ENCODE measurements at places on chromosomes 12 and 14.

DNA sequence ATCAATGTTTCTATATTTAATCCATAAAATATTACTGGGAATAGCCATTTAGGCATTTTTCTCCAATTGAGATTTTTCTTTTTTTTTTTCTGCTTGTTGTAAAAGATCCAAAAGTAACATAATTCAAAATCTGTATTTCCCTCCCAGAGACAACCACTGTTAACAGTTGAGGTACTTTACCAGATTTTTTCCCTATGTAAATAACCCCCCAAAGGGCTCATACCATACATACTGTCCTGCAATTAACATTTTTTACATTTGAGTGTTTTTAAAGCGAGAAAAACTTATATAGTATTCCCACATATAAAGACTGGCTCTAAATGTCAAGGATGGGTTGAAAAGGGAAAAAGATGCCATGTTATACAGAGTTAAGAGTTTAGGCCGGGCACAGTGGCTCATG, 18.1 kb downstream of the PPP1R12A start:
- DNase-seq = no peak

DNA sequence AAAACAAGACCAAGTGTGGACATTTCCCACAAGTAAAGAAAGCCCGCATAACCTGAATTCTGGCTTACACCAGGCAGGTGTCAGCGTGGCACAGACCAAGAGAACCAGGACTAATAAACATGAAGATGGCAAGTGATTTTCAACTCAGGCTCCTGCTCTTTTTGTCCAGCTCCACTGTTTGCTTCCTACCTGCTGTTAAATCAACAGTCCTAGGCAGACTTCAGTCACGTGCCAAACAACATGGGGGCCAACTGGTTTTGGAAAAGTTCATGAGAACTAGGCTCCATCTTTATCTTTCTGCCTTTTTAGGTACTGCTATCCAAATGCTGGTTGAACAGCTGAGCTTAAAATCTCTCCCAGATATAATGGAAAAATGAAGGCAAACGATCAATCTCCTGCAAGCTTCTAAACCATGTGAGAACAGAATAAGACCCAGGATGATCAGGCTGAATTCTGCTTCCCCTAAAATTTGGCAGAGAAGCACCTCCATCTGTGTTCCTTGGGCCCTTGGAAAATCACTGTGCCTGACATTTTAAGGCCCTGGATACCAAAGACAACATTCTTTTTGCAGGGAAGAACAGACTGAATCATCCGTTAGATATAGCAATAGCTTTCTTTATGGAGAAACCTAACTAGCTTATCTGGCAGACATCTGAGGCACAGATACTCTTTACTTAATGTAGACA, 215.6 kb upstream of the USP15 start:
- no peak for DNase-seq

- DNase-seq = no peak
Observed at GRCh38 chr12:12273291-12273957, 6.6 kb upstream of the LRP6 start.

DNA sequence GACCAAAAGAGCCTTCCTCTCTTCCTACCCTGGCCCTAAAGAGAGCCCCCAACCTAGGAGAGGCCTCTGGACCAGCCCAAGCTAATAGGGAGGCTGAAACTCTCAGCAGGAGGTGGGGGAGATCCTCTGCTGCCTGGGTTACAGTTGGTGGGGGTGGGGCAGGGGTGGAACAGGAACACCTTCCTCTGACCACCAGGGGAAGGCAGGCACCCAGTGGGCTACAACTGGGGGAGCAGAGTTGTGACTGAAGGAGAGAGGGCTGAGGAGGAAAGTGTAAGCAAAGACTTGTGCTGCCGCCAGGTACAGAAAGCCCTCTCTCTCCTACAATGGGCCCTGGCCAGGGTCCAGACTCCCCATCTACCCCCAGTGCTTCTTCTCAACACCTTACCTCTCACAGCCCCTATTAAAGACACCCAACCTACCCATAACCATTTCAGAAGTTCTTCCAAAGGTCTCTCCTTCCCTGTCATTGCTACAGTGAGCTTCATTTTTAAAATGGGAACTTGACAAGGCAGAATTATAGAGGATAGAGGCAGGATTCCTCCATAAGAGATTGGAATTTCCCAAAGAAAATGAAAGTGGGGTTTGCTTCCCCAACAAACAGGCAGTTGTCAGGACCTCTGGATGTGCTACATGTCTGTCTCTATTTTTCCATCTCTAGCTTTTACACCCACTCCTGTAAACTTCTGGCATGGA, 1.4 kb downstream of the MYO1A start:
- DNase-seq = no peak

DNA sequence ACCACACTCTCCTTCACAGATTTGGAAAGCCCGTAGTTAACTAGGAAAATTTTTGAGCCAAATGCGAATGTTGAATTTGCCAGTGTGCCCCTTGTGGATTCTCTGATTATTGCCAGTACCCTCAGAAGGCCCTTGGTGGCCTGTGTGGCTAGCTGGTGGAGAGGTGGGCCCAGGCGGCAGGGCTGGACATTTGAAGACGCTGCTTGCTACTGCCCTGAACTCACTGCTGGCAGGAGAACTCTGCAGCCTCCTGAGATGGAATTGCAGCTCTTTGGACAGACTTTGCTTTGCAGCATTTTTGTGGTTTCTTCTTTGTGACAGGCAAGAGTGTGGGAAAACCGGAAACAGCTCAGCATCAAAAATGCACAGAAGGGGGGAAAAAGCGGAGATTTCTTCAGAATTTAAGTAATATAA, 97.6 kb downstream of the TGFB3 start:
- DNase-seq = no peak

- DNase-seq = no peak
Observed at GRCh38 chr12:93415723-93416464, 25.9 kb downstream of the UBE2N start.

DNA sequence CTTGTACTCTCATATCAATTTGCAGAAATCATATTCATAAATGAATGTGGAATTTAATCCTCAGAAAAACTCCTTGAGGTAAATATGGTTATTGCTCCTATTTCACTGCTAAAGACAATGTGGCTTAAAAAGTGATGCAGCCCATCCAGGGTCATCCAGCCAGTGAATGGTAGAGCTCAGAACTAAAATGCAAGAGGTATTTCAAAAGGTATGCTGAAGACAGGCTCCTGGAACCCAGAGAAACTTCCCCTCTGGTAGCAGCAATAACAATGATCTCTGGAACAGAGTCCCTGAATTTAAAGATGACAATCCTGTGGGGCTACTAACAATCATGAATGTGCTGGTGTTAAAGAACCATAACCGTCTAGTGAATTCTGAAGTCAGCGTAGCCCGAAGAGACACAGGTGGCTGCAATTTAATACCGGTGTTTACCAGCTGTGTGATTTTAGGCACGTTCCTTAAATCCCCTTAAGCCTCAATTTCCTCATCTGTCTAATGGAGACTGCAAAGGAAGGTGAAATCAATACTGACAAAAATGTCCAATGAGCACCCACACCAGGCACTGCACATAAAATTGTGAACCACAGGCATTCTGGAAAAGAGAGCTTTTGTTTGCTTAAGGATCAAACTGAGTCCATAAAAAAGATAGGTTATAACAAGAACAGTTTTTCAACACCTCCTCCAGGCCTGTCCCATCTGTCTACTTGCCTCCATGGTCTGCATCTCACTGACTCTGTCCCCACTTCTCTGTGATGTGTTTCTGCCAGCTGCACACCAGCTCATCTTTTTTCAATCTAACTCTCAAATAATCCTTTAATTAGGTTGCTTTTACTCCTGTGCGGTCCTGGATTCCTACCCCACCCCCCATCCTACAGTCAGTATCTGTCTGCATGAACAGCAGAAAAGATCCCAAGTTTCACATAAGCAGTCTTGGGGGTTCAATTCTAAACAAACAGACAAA, 10.5 kb downstream of the TM7SF3 start:
- no peak for DNase-seq

DNA sequence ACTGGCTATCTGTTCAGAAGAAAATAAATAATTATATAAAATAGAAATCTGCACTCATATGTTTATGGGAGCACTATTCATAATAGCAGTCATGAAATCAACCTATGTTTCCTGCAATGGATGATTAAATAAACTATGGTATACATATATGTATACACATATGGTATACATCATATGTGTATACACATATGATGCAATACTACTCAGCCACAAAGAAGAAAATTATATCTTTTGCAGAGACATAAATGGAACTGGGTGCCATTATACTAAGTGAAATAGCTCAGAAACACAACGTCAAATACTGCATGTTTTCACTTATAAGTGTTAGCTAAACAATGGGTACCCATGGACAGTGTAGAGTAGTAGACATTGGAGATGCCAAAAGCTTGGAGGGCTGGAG, 381.2 kb upstream of the LRFN5 start:
- DNase-seq = no peak

DNA sequence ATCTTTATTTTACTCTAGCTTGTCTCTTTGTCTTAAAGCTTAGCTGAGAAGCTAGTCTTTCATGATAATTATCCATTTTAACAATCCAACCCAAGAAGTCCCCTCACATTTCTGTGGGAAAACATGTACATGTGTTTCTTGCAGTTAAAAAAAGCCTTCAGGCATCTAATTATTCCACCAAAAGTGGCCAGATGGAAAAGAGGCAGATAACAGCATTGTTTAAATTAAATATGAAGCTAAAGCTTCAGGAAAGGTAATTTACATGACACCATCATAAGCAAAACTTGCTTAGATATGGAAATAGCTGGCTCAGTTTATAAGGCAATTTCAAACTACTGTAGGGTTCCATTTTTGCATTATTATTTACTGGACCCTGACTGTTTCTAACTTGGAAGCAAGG, 175.4 kb downstream of the UNC79 start:
- DNase-seq = no peak

- no peak for DNase-seq
Observed at GRCh38 chr12:103786201-103786600, 54.8 kb downstream of the NT5DC3 start.

GRCh38 chr12:115267891-115268290, 583.9 kb upstream of the TBX3 start:
- DNase-seq = no peak

GRCh38 chr12:88703790-88704189, 123.5 kb upstream of the KITLG start:
- no peak for DNase-seq

- DNase-seq = no peak
Observed at GRCh38 chr12:42221726-42222125, 16.3 kb downstream of the YAF2 start.

DNA sequence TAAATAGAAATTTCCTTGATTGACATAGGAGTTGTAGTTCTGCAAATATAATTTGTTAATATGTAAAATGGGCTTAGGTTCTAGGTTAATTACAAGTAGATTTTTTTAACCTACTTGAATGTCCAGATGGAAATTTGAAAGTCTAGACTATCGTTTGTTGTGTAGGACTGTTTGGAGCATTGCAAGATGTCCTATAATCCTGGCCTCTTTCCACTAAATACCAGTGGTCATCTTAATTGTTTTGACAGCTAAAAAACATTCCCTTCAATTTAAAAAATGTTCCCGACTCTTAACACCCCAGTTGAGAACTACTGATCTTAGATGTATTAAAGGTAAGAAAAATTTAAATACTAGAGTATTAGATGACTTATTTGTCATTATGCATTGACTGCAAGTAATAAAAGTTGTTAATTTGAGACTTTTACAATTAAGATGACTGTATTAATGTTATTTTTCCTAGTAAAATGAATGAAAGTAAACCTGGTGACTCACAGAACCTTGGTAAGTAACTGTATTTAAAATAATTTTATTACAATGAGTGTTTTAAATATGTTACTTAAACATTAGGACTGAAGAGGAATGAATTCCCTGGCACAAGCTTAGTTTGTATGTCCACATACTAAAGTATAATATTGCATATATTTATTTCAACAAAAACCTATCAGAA, 21.8 kb downstream of the G2E3 start:
- no peak for DNase-seq

DNA sequence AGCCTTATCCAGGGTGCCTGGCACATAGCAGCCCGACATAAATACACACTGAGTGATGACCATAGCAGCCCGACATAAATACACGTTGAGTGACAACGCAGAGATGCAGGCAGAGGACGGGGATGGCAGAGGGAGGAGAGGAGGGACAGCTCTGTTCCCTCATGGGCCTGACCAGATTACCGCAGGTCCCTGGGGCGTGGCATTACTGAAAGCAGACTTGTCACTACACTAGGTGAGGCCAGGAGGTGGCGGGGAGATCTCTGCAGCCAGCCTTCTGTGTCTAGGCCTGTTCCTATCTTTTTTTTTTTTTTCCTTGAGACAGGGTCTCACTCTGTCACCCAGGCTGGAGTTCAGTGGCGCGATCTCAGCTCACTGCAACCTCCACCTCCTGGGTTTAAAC, 69.0 kb downstream of the HRK start:
- no peak for DNase-seq

GRCh38 chr12:131962069-131962468, 12.3 kb downstream of the EP400 start:
- no peak for DNase-seq

- DNase-seq = no peak
Observed at GRCh38 chr12:56362130-56363059, at the start of gene APOF. TSS of gene APOF (minus strand) at chr12:56362857. CDS start at chr12:56362745, 112 bp downstream.

- DNase-seq = no peak
Observed at GRCh38 chr14:70718383-70719118, 76.8 kb downstream of the TTC9 start.

DNA sequence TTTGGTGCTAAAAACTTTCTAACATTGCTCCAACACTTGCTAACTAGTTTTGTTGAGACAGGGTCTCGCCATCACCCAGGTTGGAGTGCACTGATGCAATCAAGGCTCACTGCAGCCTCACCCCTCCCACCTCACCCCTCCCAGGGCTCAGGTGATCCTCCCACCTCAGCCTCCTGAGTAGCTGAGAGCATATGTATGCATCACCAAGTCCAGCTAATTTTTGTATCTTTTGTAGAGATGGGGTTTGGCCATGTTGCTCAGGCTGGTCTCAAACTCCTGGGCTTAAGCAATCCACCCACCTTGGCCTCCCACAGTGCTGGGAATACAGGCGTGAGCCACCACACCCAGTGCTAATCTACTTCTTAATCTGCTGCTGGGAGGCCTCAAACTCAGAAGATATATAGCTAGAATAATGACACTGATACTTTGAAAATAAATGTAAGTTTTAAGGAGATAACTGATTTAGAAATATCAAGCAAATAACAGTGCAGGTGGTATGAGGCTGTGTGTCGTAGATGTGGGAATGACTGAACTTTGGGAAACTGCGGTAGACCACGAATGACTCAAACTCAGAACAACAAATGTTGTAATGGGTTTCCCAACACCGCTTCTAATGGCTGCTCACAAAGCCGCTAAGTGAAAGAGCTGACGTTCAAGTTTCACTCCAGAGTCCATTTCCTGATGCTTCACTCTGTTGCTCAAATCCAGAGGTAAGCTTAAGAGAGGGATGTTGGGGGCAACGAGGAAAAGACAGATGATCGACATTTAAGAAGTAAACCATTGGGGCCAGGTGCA, 10.0 kb downstream of the TMCC3 start:
- DNase-seq = peak; percentile 48

GRCh38 chr14:20379743-20380142, 33.6 kb downstream of the TEP1 start:
- no peak for DNase-seq

All from activated CD4-positive, alpha-beta T cell treated with anti-CD3 and anti-CD28 coated beads, Interleukin-2, amount 50 U/mL, for 48 hours (primary cell).